ENCODE measurements at places on chromosomes 5 and 9.

- DNase-seq: no peak
Observed at GRCh38 chr5:127878174-127878750, 175.1 kb downstream of the CCDC192 start.

DNA sequence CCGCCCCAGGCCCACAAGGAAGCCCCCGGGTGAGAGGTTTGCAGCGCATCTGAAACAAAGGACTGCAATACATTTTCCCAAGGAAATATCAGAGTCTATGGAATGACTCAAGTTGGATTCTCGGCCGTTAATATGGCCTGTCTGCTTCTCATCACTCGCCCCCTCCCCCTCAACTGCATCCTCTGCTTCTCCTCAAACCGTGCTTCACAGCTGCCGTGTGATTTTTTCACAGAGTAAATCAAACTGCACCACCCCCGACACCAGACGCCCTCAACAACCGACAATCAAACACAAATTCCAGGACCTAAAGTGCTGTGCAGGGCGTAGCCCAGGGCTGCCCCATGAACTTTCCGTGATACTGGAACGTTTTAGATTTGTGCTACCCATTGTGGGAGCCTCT lies 176.9 kb downstream of the ROR2 start:
- DNase-seq: no peak

GRCh38 chr5:2674456-2674855 lies 77.0 kb downstream of the IRX2 start:
- DNase-seq: no peak

GRCh38 chr5:76292620-76293322 lies 110.3 kb upstream of the IQGAP2 start:
- no peak for DNase-seq

GRCh38 chr9:91978740-91979414 lies 28.8 kb upstream of the ROR2 start:
- DNase-seq: no peak

- DNase-seq: no peak
Observed at GRCh38 chr5:176891331-176891958, 7.7 kb downstream of the HK3 start.

- no peak for DNase-seq
Observed at GRCh38 chr5:139759219-139759721, 36.3 kb upstream of the PSD2 start.

- peak; percentile 37 for DNase-seq
Observed at GRCh38 chr9:20623021-20623747, 885 bp upstream of the MLLT3 start.

DNA sequence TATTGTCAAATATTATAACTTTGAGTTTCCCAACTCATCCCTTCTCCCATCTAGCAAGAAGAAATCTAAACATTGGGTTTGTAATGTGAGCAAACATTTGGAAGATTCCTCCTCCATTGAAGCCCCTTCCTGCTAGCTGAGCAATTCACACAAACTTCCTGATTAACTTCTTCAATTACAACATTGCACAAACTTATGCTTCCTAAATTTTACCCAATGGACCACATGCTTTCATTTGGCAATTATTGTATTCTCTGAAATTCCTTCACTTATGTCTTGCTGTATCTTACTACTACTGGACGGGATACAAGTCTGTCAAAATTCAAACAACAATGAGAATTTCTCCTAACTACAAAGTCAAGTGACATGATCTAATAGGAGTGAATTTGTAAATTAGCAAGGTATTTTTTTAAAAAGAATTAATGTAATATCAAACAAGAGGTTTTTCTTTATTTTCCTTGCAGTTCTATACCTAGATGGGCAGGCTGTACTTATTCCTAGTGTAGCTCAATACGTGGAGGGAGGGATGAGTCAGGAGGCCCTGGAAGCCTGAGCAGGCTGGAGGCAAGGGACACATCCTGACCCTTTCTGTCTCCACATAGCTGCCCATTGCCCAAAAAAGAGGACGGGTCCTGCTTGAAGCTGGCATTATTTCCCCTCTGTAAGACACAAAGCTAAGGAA lies 11.8 kb upstream of the IFNW1 start:
- no peak for DNase-seq

GRCh38 chr9:134425401-134425800 lies 99.1 kb downstream of the RXRA start:
- no peak for DNase-seq

DNA sequence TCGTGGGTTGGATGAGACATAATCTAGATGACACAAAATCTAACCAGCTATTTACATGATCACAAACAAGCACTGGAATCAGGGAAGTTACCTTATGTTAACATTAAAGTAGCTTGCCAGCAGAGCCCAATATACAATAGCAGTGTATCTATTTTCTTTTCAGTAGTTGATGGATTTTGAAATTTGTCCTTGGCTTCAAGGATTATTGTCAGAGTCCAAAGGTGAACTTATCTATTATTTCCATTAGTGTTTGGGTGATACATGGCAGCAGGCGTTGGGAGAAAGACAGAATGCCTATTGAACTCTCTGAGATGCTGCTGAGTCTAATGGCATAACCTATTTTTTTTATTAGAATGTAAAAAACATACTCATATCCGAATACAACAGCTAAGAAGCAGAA lies 223.2 kb upstream of the ACTBL2 start:
- no peak for DNase-seq

DNA sequence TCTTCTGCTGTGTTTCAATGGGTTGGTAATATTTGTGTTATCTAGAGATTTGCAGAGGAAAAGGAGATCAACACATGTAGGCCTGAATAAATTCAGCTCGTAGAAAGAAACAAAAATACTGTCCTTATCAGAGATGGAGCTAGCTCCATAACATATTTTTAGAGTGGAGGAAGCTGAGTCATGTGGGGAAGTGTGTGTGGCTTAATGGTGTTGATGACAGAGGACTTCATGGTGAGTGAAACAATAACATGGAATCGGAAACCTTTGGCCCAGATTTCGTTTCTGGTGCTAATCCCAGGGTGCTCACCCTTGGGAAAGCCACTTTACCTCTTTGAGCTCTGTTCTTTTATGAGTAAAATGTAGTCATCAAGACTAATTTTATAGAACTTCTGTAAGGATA lies 825.0 kb downstream of the TLR4 start:
- no peak for DNase-seq

GRCh38 chr5:43702815-43703214 lies 99.8 kb downstream of the NNT start:
- DNase-seq: no peak

- no peak for DNase-seq
Observed at GRCh38 chr5:39266442-39266841, 47.1 kb upstream of the FYB1 start.

- DNase-seq: no peak
Observed at GRCh38 chr9:137379761-137380161, 43.2 kb downstream of the EXD3 start.

DNA sequence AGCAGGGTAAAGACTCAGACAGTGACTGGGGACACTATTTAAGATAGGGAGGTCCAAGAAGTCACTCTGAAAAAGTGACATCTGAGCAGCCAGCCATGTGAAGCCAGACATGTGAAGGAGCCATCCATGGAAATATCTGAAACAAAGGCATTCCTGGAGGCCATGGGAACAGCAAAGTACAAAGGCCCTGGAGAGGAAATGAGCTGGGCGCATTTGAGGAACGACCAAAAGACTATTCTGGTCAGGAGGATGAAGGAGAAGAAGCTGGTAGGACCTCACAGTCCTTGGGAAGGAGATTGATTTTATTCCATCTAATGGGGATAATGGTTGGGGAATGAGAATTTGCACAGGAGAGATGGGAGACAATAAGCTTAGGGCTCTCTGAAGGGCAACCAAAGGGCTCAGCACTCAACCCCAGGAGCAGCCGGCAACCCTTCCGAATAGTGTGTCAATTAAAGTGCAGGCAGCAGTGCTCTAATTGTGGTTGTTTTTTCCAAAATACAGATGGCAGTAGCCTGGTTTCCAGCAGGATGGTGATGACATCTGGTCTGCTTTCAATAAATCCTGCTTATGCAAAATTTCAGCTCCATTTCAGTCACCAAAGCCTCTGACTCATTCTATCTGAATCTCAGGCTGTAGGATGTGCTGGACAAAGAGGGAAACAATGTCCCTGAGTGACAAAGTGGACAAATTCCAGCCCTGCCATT lies 26.7 kb downstream of the FOXI1 start:
- DNase-seq: no peak

GRCh38 chr9:112224401-112225289 lies 49.5 kb upstream of the SUSD1 start:
- no peak for DNase-seq

- no peak for DNase-seq
Observed at GRCh38 chr9:84226126-84226525, 114.4 kb downstream of the SLC28A3 start.

- no peak for DNase-seq
Observed at GRCh38 chr9:136907011-136907914, 20.9 kb downstream of the TRAF2 start.

- no peak for DNase-seq
Observed at GRCh38 chr9:105244734-105245028, 230 bp downstream of the SLC44A1 start.

- no peak for DNase-seq
Observed at GRCh38 chr5:40141896-40142295, 537.8 kb upstream of the PTGER4 start.

DNA sequence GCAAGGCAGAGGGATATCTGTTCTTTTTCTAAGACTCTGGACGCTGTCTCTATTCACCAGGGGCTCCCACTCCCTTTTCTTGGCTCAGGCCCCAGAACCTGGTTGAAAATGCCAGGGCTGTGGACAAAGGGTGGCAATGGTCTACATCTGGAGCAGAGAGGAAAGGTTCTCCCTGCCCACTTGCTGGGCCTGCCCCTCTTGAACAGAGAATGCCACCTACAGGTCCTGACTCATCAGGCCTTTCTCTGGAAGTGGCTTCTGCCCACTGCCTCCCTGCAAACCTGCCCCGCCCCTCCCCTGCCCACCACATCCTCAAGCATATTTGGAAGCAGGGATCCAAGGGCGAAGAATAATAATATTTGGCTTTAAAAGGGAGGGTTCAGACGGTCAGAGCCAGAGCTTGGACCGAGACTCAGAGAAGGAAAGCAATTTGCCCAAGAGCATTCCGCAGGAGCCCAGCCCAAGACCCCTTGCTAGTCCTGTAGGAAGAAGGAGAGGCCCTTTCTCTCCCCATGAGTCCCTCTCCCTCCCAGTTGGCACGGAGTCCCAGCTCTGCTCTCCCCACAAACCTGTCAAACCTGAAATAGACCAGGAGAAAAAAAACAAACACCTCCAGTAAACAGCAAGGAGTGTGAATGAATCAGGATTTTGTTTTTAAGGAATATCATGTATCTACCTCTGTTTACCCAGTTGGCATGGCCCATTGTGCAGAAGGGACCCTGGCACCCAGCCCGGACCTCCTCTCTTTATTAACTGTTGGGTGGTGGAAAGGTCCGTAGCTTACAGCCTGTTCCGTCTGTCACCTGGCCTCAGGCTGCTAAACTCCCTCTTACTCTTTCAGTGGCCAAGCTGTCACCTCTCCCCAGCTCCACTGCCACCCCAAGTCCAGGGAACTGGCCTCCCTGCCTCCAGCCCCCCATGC lies 37.7 kb upstream of the STXBP1 start:
- DNase-seq: peak; percentile 61

GRCh38 chr9:73371801-73372200 lies 220.1 kb downstream of the ANXA1 start:
- no peak for DNase-seq

- DNase-seq: no peak
Observed at GRCh38 chr9:127449332-127449966, 1.8 kb downstream of the RPL12 start.

GRCh38 chr5:112636751-112637150 lies 100.9 kb upstream of the APC start:
- DNase-seq: no peak
